ENCODE measurements at places on chromosomes 7 and 10.

GRCh38 chr7:124764847-124765400 lies 668 bp downstream of the GPR37 start:
- no peak for DNase-seq

- no peak for DNase-seq
These were observed 19.1 kb downstream of the DNAJB6 start for GRCh38 chr7:157355784-157356511.

DNA sequence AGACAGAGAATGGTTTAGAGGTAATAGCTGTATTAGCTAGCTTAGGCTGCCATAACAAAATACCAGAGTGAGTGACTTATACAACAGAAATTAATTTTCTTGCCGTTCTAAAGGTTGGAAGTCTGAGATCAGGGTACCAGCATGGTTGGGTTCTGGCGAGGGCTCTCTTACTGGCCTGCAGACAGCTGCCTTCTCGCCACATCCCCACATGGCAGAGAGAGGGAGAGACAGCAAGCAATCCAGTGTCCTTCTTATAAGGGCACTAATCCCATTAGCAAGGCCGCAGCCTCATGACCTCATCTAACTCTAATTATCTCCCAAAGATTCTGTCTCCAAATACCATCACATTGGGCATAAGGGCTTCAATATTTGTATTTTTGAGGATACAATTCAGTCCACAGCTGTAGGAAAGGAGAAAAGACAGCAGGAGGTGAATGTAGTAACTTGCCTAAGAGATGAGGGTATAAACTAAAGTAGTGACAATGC lies 3.6 kb upstream of the STAM start:
- DNase-seq: no peak

DNA sequence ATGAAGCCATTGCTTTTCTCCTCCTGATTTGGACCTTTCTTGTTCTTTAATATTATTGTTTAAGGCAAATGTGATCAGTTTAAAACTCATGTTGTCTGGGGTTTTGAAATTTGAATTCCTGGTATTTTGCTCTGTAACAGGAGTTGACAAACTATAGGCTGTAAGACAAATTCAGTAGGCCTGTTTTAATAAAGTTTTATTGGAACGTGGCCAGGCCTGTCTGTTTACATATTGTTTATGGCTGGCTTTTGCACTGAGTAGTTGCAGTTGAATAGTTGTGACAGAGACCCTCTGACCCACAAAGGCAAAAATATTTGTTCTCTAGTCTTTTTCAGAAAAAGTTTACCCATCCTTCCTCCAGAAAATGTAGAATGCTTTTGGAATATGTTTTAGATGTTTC lies 29.8 kb downstream of the STARD3NL start:
- no peak for DNase-seq

DNA sequence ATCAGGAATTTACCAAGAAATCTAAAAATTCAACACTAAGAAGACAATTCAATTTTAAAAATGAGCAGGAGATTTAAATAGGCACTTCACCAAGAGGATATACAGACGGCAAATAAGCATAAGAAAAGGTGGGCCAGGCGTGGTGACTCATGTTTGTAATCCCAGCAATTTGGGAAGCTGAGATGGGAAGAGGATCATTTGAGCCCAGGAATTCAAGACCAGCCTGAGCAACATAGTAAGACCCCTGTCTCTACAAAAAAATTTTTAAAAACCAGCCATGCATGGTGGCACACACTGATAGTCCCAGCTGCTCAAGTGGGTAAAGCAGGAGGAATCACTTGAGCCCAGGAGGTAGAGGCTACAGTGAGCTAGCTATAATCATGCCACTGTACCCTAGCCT lies 3.5 kb upstream of the AKR1D1 start:
- DNase-seq: no peak

DNA sequence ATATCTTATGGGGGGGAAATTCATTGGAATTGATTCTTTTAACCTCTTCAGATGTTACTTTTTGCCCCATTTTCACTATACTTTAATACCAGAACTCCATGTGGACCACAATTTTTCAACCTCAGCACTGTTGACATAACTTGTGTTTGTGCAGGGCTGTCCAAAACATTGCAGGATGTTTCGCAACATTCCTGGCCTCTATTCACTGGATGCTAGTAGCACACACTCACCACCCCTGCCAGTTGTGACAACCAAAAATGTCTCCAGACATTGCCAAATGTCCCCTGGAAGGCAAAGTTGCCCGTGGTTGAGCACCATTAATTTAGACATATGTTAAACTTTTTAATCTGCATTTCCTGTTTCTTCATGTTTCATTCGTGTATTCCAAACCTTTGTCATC lies 234.7 kb downstream of the GFRA1 start:
- no peak for DNase-seq

DNA sequence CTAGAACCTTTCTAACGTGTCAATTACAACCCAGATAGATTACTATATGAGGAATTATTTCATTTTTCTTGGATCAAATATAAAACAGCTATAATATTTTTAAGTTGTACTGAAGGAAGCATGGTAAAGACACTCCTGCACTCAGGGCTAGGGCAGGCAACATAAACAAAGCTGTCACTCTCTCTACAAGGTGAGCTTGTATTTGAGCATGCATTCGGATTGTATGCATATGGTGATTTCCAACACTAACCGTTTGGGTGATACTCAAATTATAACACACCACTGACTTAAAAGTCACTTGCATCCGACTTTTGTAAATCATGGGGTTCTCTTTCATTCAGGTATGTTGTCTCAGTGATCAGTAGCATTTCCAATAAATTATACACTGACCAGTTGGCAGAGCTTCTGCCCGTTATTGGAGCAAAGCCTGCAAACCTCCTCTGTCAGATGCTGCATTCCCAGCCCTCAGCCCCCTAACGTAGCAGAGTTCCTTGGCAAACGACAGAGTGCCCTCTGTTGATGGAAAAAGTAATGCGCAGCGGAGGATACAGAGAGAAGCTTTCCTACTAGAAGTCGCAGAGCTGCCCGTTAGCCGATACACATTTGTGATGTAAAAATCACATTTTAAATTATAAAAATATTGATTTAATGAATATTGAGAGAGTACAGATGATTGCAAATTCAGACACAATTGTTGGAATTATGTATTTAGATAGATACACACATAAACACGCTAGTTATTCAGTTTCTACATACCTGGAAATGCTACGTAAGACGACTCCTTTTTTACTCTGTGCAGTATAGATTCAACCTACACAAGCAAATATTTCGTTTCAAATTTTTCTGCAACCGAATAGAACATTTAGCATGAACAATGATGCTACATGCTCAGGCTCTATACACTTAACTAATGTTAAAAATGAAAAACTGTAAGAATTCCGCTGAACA lies 173.9 kb upstream of the SP4 start:
- DNase-seq: peak; percentile 94
